Heart right ventricle (tissue), 16 donors: ENCODE measurements at places on chromosomes 2 and 18. TPM values are rescaled to one million over a fixed set of nuclear protein-coding genes. Genes with fewer than 3 reads are reported as not detected.

DNA sequence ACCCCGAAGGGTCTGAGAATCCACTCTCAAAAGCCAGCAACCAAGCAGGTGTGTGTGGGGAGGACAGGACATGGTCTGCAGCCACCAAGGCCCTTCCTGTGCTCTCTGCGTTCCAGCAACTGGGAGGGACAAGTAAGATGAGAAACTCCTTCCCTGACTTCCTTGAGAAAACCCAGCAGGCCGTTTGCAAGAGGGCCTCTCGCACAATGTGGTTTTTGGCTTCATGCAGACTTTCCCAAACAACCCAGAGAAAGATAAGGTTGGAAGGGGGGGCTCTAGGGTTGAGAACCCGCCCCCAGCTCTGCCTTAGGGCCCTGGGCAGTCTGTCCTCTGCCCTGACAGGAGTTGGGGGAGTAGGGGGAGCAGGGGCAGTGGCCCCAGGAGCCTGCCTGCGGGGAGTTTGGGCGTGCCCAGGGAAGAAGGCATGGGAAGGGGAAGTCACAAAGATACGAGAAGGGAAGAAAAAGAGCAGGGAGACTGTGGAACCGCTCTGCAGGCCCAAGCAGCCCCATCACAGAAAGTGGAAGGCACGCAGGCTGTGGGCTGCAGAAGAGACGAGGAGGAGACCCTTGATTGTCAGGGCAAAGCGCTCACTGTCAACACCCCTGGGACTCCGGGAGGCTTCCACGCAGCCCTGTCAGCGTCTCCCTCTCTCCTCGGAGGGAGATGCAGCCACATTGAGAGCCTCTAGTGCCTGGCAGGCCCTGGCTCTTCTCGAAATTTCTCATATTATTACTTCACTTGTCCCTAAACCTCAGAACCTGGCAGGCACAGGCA, 99.8 kb downstream of the SMAD7 start:
- H3K4me1 ChIP-seq: peaks cover 31% of the 10 kb centered on the region
- peak; percentile 39 for DNase-seq
- H3K36me3 ChIP-seq: no peaks in the 10 kb centered on the region

GRCh38 chr2:12035029-12035720, 288.7 kb downstream of the LPIN1 start:
- DNase-seq: no peak
- H3K4me1 ChIP-seq: no peaks in the 10 kb centered on the region
- H3K27ac ChIP-seq: no peak overlapping the region
- no peaks in the 10 kb centered on the region for H3K36me3 ChIP-seq

- peak overlapping the region; percentile 51 for H3K27ac ChIP-seq
- no peaks in the 10 kb centered on the region for H3K36me3 ChIP-seq
- no peak for DNase-seq
Observed at GRCh38 chr2:197556456-197556855, 40.6 kb downstream of the MOB4 start.

- no peaks in the 10 kb centered on the region for H3K27me3 ChIP-seq
- no peak overlapping the region for H3K27ac ChIP-seq
- H3K36me3 ChIP-seq: no peaks in the 10 kb centered on the region
- DNase-seq: no peak
Observed at GRCh38 chr2:176997074-176997791, 215.4 kb upstream of the HNRNPA3 start.

- no peak overlapping the region for H3K27ac ChIP-seq
- no peak for DNase-seq
- H3K4me1 ChIP-seq: no peaks in the 10 kb centered on the region
- H3K4me3 ChIP-seq: no peak overlapping the region
- no peaks in the 10 kb centered on the region for H3K27me3 ChIP-seq
Observed at GRCh38 chr2:129910446-129911362, 68.8 kb upstream of the RAB6C start.

NPAS2 gene
- 37.1 TPM for total RNA-seq

MALT1 gene
- total RNA-seq: 12.0 TPM

TUBA4B gene
- not detected for total RNA-seq

ACMSD gene
- not detected for total RNA-seq

TMEM178A gene
- total RNA-seq: 1.3 TPM

NOL4 gene
- total RNA-seq: 0.38 TPM

RNU2-63P gene
- total RNA-seq: not detected

SESTD1 gene
- total RNA-seq: 29.6 TPM
